ENCODE measurements at places on chromosomes 16 and 17.

DNA sequence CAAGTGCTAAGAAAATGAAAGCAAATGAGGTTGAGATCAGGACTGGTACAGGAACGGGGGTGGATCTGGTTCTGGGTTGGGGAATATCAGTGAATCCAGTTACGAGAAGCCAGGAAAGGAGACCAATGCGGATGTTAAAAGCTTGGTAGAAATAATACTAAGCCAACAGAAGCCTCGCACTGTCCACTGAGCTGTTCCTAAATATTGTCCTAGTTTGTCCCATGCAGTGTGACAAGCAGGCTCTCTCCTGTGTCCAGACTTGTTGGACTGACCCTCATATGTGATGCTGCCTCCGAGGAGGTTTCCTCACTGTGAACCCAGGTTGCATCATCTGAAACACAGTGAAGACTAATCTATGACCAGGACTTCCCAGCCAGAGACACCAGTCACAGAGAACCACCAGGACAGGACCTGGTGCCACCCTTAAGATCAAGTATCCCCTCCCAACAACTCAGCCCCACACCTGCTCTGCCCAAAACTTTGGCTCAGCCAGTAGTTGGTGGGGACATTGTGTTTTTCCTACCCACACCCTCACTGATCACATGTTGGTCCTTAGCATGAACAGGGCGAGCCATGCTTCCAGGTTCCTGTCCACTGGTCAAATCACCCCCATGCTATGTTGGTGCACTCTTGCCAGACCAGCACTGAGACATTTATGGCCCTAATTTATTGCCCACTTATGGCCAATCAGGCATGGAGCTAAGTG is 32.7 kb upstream of the SCNN1B start:
- DNase-seq = no peak

GRCh38 chr17:27283060-27283459 is 10.9 kb upstream of the WSB1 start:
- no peak for DNase-seq

GRCh38 chr16:84088695-84089395 is 27.9 kb downstream of the MBTPS1 start:
- DNase-seq = peak; percentile 12

DNA sequence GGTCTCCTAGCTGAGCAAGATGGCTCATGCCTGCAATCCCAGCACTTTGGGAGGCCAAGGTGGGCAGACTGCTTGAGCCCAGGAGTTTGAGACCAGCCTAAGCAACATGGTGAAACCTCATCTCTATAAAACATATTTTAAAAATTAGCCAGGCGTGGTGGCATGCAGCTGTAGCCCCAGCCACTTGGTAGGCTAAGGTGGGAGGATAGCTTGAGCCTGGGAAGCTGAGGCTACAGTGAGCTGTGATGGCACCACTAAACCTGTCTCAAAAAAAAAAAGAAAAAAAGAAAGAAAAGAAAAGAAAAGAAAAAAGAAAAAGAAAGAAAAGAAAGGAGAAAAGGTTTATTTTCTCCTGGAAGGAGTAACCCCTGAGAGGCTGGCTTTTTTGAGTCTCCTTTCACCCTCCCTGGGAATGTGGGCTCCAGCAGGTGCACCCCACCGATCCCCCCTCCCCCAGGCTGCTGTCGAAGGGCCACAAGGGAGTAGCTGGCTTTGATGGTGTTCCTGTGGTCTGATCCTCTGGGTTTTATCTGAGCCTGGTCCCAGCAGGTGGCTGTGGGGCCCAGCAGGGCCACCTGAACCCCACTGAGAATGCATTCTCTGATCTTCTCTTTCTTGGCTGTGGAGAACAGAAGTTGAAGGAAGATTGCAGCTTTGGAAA is 29.9 kb upstream of the TNRC6C start:
- DNase-seq = no peak

DNA sequence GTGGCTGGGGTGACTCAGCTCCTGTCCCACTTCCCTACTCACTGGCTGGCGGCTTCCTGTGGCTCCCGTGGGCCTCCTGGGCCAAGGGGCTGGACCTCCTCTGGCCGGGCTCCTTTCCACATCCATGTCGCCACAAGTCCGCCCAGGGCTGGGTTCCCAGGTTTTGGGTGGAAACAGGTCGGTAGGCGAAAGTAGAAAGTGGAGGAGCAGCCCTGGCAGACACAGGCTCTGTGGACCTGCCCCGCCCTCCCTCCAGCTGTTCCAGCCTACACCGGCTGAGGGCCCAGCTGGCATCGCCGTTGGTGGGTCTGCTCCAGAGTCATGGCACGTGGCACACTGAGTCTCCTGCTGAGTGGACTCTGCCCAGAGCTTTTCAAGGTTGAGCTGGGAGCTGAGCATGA is 28.7 kb downstream of the GSE1 start:
- DNase-seq = no peak

GRCh38 chr17:16529906-16530305 is 37.9 kb upstream of the LRRC75A start:
- no peak for DNase-seq

DNA sequence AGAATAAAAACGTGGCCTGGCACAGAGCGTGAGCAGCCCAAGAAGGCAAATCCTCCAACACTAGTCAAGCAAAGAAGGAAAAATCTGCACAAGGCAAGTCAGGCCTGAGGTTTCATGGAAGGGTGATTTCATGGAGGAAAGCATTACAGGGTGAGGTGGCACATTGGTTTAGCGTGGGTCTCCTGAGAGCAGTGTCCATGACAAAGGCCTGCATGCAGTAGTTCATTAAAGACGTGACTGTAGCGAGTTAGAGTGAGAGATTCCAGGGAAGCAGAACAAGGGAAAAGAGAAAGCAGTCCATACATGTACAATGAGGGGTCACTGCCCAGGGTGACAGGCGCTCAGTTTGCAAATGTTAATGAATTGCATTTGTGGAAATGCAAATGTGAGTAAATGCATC is 285.0 kb upstream of the ERCC4 start:
- DNase-seq = no peak

DNA sequence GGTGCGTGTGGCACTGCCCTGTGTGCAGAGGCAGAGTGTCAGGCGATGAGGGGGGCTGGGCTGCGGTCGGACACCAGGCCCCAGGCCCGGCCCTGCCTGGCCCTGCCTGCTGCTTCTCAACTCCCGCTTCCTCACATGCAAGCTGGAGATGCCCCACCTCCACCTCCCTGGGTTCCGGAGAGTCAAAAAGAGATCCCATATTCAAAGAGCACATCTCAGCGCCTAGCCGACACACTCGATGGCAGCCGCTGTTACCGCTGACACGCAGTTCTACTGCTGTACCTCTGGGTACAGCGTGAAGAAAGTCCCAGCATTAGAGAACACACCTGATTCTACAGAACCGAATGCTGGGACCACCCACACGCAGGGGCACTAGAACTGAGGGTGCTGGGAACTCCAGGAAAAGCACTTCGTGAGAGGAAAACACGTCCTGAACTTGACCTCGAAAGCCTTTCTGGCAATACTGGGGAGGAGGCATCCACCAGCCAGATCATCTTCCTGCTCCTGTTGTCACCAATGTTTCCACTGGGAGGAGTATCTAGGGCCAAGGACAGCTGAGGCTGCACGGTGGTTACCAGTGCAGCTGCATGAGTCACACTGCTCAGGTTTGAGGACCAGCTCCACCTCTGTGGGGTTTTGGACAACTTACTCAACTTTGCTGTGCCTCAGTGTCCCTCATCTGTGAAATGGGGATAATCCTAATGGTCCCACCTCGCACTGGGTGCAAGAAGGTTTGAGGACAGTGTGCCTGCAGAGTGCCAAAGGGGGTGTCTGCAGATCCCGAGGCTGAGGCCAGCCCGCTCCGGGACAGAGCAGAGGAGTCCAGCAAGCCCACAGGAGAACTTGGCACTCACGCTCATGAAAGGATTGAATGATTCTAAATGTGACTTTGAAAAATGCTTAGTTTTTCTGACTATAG is 100.4 kb upstream of the DNAH17 start:
- no peak for DNase-seq

DNA sequence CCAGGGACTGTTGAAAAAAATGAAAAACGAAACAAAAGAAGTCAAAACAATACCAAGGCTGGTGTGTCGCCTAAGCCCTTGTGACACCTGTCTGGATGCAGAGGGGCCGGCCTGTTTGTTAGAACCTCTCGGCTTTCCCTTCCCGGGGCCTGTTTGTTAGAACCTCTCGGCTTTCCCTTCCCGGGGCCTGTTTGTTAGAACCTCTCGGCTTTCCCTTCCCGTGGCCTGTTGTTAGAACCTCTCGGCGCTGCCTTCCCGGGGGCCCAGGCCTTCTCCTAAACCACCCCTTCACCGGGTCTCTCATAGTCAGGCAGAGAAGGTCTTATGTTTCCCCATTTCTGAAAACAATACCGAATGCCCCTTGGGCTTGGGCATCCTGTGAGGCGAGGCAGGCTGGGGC is 180.0 kb downstream of the BANP start:
- DNase-seq = no peak

- no peak for DNase-seq
Observed at GRCh38 chr17:68910251-68910705, 44.9 kb downstream of the ABCA8 start.

- DNase-seq = no peak
Observed at GRCh38 chr16:78480588-78480987, 381.1 kb downstream of the WWOX start.

- no peak for DNase-seq
Observed at GRCh38 chr17:1180958-1181752, 1.4 kb upstream of the ABR start.

- DNase-seq = no peak
Observed at GRCh38 chr16:50996830-50997186, 154.3 kb downstream of the SALL1 start.

GRCh38 chr16:48637039-48637438 is 27.1 kb upstream of the N4BP1 start:
- DNase-seq = no peak

GRCh38 chr17:1843947-1844346 is 14.1 kb downstream of the RPA1 start:
- no peak for DNase-seq

GRCh38 chr17:57284984-57285646 is 28.8 kb downstream of the MSI2 start:
- no peak for DNase-seq

DNA sequence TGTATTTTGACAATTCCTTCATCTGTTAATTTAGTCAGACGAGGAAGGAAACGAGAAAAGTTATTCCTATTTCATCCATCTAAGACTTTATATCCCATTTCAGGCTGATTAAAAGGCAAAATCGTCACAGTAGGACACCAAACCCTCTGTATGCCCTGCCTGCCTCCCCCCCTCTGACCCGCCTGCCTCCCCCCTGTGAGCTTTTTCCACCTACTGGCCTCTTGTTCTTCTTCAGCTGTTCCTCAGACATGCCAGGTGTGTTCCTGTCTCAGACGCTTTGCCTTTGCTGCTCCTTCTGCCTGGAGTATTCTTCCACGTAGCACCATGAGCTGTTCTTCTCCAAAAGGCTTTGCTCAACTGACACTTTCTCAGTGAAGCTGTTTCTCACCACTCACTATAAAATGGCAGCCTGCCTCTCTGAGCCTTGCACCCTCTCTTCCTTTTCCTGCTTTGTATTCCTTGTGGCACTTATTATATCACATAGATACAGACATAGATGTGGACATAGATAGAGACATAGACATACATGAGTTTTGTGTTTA is 723.4 kb downstream of the MAF start:
- no peak for DNase-seq

- no peak for DNase-seq
Observed at GRCh38 chr17:35693662-35694061, 37.8 kb upstream of the RASL10B start.

- no peak for DNase-seq
Observed at GRCh38 chr16:17154981-17155380, 315.8 kb downstream of the XYLT1 start.

DNA sequence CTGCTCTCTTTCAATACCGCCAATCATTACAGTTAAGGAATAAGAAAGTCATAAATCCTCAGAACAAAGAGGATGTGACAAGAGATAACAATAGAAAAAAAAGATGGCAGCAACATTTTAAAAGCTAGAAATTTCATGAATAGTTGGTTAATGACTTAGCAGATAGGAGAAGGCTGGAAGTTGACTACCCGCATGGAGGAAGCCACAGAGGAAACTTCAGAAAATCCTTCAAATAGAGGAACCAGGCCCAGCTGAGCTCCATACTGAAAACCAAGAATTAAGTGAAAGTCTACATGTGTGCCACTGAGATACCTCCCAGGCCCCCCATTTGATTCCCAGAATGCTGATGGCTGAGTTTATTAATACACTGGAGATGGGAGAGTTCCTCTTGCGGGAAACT is 109.3 kb downstream of the GSG1L start:
- no peak for DNase-seq

DNA sequence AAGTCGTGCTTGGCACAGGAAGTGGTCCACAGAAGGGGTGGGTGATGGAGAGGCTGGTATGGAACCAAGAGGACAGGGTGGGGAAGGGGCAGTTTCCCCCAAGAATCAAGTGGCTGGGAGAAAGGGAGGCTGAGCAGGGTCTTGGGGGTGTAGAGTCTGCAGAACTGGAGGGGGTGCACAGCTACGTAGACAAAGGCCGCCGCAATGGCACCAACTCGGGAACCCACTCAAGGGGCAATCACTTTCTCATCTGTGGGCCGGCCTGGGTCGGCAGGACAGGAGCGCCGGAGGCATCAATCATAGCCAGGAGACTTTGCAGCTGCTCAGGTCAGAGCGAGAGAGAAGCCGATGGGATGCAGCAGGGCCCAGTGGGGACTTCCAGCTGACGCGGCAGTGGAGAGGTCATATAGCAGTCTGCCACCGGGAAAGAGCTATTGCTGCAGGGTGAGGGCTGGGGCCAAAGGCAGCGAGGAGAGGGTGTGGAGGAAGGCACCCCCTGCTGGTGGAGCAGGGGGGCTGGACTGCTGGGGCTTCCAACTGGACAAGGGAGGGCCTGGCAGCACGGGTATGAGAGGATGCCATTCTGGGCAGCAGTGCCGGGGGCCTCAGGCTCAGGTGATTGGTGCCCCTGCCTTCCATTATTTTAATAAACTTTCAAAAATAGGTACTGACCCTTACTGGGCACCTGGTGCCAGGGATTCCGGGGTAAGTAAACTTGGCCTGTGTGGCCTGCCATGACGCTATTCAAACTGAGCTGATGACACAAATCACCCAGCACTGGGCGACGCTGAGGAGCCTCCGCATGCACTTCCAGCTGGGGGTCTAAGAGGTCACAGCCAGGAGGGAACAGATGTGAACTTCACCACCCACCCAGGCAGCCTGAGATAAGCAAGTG is 52.5 kb upstream of the MTSS2 start:
- DNase-seq = no peak

DNA sequence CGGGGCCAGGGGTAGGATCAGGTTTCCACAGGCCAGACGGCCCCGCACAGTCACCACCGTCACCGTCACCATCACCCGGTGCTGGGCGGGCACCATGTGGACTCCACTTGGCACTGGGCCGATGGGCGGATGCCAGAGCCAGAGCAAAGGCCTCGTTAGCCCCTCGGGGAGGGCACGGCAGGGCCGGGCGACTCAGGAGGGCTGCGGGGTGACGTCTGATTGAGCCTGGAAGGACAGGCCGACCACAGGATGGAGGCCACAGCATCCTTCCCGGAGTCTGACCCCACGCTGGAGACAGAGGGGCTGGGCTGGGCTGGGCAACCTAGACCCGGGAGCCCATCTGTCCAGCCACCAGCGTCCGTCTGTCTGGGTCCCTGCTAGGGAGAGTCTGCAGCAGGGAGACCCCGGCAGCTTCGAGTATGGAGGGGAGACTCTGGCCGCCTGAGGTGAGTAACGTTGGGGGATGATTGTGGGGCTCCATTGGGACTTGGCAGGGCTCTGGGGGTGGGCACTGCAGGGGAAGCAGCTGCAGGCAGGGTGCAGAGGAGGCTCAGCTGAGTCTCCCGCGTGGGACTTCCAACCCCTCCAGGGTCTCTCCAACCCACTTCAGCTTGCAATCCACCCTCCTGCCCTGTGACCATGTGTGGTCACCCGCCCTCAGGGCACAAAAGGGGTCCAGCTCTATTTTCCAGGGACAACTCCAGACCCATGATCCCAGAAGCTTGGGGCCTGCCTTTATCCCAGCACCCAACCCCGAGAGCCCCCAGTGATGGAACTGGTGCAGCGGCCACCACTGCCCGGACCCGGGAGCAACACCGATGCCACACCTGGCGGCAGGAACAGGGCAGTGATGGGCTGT is 22.6 kb downstream of the SLC25A10 start:
- no peak for DNase-seq

Measured in stimulated activated CD8-positive, alpha-beta memory T cell treated with anti-CD3 and anti-CD28 coated beads, Interleukin-15, amount 100 ng/mL, for 24 hours (primary cell).